Stimulated activated CD8-positive, alpha-beta memory T cell treated with anti-CD3 and anti-CD28 coated beads, Interleukin-7, amount 100 ng/mL, for 1 hour (primary cell): ENCODE measurements at places on chromosomes 12 and 14.

DNA sequence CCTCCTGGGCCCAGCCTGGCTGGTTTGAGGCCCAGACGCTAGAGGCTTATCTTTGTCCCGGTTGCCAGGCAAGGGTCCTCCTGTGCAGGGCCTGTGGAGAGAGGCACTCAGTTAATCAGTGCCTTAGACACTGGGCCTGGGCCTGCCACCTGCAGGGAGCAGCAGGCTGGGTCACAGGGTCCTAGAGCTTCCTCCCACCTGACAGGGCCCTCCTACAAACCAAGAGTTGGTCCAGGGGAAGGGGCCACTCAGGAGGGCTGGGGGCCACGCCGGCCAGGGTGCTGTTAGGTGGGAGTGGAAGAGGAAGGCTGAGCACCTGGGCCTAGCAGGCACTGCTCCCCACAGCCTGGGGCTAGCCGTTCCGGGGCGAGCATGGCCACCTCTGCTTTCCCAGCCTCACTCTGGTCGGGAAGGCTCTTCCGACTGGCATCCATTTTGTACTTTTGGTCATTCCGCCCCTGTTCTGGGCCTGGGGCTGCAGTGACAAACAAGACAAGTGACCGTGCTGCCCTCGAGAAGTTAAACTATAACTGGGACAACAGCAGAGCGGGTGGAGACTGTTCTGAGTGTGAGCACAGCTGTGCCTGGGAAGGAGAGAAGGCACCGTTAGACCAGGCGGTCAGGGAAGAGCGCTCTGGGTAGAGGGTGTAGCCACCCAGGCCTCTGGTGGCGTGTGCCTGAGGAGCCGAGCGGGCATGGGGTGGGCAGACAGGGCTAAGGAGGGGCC lies 27.2 kb downstream of the FBRSL1 start:
- no peak for DNase-seq

DNA sequence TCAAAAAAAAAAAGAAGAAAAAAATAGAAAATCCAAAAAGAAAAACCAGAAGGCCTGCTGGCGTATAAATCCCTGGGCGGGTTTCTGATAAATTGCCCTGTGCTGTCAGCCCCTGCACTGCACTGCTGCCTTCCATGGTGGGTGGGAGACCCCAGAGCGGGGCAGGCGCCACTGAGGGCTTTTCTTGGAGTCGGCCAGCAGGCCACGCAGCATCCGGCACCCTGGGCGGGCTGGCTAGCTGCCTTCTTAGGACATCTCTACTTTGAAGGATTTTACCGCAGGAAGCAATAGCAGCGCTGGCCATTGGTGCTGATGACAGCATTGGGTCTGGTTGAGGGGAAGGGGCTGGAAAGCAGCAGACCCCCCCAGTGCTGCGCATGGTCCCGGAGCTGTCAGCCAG lies 29.1 kb downstream of the IL31 start:
- no peak for DNase-seq

DNA sequence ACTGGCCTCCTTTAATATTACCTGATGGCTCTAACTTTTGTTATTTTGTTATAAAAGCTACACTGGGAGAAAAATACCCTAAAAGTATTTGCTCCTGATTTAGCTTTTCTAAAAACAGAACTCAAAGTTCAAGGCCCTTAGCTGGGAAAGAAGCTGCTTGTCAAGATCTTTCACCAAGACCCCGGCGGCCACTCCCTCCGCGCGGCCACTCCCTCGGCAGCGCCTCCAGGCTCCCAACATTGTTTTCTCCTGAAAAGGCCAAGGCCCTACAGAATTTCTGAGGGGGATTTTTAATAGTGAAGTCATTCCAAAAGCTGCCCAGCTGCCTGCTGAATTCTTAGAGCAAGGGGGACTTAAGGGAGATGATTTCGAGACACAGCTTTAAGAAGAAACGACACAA lies 96.4 kb downstream of the NTN4 start:
- DNase-seq: no peak

DNA sequence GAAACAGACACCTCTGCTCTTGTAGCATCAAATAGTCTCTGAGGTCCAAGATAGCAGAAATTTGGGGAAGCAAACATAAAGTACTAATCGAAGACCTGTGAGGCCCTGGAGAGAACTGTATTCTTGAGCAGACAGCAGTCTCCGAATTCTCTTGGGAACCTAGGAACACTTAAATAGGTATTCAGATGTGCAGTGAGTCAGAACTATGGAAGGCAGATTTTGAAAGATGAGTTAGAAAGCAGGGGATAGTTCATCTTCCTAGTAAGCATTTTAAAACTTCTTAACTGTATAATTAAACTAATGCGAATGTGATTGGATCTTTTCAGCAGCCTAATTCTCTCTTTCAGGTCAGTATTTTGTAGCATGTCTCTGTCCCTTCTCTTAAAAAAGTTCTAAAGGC lies 30.6 kb downstream of the NAA30 start:
- DNase-seq: no peak

GRCh38 chr14:51697848-51698247 lies 46.1 kb downstream of the FRMD6 start:
- no peak for DNase-seq

GRCh38 chr12:95975491-95975890 lies 20.7 kb downstream of the HAL start:
- DNase-seq: no peak

DNA sequence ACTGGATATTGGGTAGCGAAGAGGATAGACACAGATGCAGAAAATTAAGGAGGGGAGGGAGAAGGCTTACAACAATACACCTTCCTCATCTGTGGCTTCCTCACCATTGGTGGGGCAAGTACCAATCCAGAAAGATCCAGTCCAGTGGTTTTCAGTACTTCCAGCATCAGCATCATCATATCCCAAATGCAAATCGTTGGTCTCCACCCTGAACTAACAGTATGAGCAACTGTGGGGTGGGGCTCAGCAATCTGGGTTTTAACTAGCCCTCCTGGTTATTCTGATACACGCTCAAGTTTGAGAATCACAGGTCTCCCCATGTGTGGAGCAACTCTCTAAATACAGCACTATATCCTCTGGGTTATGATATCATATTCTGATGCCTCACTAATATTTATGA lies 193.7 kb downstream of the PAX9 start:
- DNase-seq: no peak

GRCh38 chr14:20492486-20492885 lies 12.9 kb upstream of the RNASE10 start:
- DNase-seq: no peak

- DNase-seq: no peak
Observed at GRCh38 chr12:131634037-131634436, 76.9 kb upstream of the SFSWAP start.

DNA sequence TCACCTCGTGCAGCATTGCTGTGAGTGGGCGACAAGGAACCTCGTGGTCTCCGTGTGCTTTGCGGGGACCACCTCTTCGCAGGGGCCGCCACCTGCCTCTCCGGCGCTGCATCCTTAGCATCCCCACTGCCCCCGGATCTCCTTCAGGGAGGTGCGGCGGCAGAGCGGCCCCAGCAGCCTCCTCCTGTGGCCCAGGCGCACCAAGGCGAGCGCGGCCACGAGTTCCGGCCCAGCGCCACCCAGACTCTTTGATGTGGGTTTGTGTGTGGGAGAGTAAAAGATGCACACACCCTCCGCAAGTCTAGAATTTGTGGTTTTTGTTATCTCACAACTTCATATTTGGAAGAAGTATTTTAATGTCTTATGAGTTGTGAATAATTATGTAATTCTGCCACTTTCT lies 118.8 kb upstream of the DIO3 start:
- peak; percentile 13 for DNase-seq

- DNase-seq: no peak
Observed at GRCh38 chr14:96512602-96513397, 10.6 kb downstream of the PAPOLA start.

DNA sequence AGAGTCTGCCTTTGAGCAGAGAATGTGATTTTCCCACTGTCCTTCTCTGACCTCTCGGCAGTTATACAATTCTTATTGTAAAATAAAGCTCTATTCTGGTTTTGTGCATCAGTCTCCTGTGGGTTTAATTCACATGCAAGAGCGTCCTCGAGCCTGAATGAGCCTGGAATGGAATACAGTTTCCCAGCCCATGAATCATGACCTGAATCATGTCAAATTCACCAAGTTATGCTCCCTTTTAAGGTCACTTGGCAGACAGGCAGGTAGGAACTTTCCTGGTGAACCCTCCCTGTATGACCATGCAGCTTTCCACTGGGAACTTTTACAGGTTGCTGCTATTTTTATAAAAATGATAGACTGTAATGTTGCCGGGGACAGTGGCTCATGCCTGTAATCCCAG lies 41.7 kb downstream of the BICD1 start:
- DNase-seq: no peak

GRCh38 chr14:105223770-105224544 lies 24.4 kb upstream of the BTBD6 start:
- DNase-seq: no peak

DNA sequence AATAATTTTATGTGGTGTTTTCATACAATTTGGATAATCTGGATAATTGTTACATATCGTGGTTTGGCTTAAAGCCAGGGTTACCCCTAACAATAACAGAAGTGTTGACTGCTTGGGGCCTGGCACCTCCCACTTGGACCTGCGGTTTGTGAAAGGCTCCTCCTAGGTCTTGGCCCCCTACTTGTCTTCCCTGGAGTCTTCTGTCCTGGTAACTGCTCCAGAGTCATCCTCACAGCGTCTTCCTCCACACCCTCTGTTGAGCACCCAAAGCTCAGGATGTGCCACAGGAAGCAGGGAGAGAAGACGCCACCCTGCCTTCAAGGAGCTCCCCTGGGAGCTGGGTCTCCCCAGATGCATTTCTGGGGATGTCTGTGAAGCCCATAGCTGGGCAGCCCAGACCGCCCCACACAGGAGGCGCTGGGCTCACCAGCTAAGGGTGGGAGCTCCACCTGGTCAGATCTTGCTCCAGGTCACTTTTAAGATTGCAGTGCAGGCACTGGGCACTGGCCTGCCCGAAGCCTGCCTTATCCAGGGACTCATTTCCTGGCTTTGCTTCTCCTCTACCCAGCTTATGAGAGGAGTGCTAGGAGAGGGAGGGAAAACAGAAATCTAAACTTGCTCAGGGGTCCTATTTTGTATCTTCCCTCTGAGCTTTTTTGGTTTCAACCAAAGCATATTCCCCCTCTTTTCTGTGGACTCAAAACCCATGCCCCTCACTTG lies 98.2 kb downstream of the ZFP36L1 start:
- DNase-seq: no peak

DNA sequence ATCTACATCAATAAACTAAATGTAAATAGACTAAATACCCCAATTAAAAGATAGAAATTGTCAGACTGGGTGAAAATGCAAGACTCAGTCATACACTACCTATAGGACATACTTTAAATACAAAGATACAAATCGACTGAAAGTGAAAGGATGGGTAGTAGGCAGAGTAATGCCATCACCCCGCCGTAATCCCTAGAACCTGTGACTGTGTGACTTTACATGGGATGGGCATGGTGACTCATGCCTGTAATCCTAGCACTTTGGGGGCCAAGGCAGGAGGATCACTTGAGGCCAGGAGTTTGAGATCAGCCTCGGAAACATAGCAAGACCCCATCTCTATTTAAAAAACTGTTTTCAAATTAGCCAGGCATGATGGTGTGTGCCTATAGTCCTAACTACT lies 2.6 kb upstream of the EVL start:
- no peak for DNase-seq

GRCh38 chr14:56193347-56193746 lies 75.1 kb downstream of the PELI2 start:
- DNase-seq: no peak

- DNase-seq: no peak
Observed at GRCh38 chr14:95318399-95319311, 1.1 kb downstream of the CLMN start.

- no peak for DNase-seq
Observed at GRCh38 chr12:90989686-90990111, 15.1 kb downstream of the EPYC start.

DNA sequence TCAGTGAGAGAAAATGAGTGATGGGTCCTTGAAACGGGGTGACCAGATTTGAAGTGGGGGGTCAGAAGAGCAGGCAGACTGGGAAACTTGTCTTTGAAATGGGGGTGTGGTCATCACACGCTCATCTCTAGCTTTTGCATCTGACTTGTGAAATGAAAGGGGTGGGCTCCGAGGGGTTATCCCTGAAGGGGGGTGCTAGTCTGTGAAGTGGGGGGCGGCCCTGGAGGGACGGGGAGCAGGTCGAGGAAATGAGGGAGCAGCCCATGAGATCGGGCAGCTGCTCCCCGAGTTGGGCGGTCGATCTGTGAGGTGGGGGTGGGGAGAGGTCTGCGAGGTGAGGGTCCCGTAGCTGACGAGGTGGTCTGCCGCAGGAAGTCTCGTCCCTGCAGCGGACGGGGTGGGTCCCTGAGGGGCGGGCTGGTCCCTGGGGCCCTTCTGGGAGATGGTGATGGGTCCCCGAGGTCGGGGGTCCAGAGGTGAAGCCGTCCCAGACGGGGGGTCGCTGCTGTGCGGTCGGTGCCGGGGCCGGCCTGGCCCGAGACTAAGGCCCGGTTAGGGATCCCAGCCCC lies 542 bp downstream of the PXN start:
- DNase-seq: no peak

- no peak for DNase-seq
Observed at GRCh38 chr12:16345105-16345504, 2.3 kb upstream of the MGST1 start.

DNA sequence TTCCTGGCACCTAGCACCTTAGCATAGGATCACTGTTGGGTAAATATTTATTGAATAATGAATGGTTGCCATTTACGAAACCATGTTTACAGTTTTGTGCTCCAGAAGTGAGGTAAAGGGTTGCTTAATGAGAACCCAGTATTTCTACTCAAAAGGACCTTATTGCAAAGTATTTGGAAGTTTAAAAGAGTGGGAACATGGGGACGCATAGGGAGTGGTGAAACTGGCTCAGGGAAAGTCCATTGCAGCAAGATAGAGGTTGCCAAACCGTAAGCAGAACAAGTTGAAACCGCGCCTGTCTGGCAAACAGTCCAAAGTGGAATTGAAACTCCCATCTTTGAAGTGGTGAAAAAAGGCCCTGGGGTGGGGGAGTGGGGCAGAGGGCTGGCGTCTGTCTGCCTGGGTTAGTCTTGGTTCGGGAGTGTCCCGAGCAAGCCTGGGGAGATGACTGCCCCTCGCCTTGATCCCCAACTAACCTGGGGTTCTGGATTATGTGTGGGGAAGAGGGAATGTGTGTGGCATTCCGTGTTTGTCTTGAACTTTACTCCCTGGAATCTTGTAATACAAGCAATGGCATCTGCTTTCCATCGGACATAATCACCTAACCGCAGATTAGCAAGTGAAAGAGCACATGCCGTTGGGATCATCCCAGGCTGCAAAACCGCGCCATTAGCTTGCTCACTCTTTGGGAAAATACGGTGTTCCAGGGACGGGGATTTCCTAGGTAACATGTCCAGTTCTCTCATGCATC lies 7.2 kb downstream of the ALDH2 start:
- no peak for DNase-seq

GRCh38 chr14:52910572-52910971 lies 40.3 kb downstream of the FERMT2 start:
- no peak for DNase-seq

- DNase-seq: peak; percentile 22
Observed at GRCh38 chr12:51926718-51927117, 19.4 kb downstream of the ACVRL1 start.

DNA sequence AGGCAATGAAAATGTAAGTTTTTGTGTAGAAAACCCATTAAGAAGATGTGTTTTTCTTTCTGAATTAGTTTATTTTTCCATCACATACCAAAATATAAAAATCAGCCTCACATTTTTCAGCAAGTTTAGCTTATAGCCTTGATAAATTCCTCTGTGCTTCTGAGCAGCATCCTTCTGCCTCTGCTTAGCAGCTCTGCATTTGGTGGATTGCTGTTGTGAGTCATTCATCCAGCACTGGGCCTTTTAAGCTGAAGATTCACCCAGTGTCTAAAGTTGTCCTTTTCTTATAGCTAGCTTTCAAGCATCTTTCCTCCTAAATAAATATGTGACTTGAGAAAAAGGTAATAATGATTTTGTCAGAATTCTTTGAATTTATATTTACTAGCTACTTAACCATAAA lies 206.1 kb downstream of the PCNX1 start:
- DNase-seq: no peak
